Left ventricle myocardium superior (tissue), 1 donor: ENCODE measurements at places on chromosomes 7 and 10. TPM values are rescaled to one million over a fixed set of nuclear protein-coding genes. Genes with fewer than 3 reads are reported as not detected.

- DNase-seq = no peak
Observed at GRCh38 chr10:130010653-130011052, 46.6 kb upstream of the EBF3 start.

- no peak for DNase-seq
Observed at GRCh38 chr7:156954941-156955340, 5.4 kb downstream of the NOM1 start.

GRCh38 chr7:157568770-157569584 lies 232.2 kb downstream of the DNAJB6 start:
- DNase-seq = peak; percentile 68

DNA sequence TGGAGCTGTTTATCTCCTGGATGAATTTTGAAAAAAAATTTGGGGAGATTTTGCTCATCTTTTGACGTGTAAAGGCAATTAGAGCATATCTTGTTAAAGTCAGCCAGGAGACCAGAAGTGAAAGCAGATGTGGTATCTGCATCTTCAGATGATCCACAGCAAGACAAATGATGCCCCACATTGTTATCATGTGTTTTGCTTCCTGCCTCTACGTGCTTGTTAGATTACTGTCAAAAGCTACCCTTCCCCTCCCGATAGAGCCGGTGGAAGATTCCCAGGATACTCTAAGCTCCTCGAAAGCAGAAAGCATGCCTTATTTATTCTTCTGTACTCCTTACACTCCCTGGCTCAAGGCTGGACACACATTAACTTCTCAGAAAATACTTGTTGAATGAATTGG lies 12.9 kb downstream of the COL17A1 start:
- no peak for DNase-seq

DNA sequence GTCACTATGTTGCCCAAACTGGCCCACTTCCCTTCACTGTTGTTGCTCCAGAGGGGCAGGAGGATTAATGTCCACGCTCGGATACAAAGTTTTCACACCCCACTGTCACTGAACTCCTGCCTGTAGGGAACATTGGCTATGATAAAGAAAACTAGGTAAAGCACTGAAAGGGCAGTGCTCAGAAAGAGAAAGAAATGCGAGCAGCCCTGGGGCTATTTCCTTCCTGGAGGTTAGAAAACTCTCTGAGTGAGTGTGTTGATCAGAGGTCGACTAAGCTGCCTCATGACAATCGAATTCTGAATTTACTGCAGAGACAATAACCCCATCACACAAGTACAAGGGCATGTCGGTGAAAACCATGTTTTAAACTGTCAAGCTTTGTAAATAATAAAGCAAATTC lies 227.2 kb upstream of the PITRM1 start:
- DNase-seq = no peak

DNA sequence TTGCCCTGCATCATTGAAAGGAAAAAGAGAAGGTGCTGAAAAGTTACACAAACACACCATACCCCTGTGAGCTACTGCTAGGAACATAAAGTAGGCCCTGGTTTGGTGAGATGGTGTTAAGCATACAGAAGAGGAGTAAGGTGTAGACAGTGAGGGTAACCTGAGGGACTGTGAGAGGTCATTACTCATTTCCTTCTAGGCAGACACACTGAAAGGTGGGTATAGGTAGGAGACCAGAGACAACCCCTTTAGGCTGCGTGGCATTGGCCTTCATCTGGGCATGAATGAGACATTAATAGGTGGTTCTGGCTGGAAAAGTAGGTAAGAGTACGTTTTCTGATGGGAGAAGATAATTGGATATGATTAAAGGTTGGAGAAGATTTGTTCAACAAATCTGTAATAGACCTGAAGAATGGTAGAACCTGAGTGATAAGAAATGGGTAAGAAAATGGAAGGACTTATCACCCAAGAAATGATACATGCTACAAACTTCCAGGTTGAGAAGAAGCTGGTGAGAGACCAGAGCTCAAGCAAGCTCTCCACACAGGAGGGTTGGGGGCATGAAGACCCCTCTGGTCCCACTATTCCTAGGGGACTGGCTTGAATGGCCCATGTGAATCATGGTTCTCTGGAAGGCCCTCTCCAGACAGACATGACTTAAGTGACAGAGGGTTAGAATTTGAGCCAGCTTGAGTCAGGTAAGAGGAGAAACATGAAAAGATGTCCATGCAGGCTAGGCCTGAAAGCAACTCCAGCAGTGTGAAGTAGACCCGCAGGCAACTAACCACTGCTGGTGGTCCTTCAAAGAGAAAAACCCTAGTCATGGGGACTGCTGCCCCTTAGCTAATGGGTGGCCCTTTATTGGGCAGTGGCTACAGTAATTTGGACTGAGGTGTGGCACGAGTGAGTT lies 3.8 kb downstream of the COMTD1 start:
- DNase-seq = no peak

DNA sequence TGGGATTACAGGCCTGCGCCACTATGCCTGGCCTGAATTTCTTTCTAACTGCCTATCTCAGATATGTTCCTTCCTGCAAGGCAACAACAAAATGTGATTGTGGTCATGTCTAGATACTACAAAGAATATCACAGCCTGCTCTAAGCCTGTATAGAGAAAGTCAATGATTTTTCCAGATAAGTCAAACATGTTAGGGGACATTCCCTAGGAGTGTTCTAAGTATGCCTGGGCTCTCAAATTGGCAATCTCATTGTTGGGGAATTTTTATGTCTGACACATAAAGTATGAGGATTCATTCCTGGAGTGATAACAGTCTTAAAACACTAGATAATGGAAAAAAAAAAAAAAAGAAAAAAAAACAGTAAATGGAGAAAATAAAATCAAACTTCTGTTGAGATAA lies 406.1 kb downstream of the GATA3 start:
- no peak for DNase-seq

- DNase-seq = no peak
Observed at GRCh38 chr7:146208492-146208891, 91.9 kb downstream of the CNTNAP2 start.

GRCh38 chr7:135160858-135161653 lies 9.5 kb downstream of the CYREN start:
- DNase-seq = no peak

- DNase-seq = no peak
Observed at GRCh38 chr7:71584256-71584655, 452.3 kb downstream of the GALNT17 start.

- DNase-seq = no peak
Observed at GRCh38 chr7:139299296-139299695, 41.8 kb upstream of the FMC1 start.

GRCh38 chr10:27153845-27154193 lies 365 bp downstream of the YME1L1 start:
- no peak for DNase-seq

DNA sequence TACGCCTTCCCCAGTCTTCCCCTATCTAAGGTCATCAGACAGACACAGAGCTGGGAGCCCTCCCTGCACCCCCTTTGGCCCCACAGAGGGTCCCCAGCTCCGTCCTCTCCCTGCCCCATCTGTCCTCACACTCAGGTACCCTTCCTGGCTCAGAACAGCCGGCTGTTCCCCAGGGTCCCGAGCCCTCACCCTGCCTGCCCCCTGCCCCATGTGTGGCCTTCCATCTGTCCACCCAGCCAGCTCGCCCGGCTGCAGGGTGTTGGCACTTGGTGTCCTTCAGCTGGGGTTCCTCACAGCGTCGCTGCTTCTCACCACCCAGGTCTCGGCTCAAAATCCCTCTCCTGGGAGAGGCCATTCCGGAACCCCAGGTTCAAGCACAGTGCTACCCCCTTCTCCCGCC lies 28.9 kb upstream of the ELFN1 start:
- DNase-seq = no peak

DNA sequence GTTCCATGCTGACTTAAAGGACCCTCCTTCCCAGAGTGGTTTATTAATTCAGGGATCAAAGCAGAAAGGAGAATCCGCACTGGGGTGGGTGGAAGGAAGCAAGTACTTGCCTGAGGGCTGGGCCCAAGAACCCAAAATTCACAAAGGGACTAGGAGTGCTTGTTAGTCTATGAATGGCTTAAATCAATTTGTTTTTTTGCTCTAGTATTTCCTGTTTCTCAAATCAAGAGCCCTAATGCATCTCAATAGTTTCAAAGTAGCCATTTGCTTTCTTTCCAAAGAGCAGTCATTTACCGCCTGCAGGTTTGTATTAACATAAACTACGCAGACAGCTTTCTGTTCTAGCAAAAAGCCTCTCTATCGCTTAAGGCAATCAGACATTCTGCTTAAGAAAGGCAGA lies 44.2 kb upstream of the SLC35G1 start:
- no peak for DNase-seq

- peak; percentile 92 for DNase-seq
Observed at GRCh38 chr10:79399223-79399831, 46.1 kb downstream of the ZCCHC24 start.

DNA sequence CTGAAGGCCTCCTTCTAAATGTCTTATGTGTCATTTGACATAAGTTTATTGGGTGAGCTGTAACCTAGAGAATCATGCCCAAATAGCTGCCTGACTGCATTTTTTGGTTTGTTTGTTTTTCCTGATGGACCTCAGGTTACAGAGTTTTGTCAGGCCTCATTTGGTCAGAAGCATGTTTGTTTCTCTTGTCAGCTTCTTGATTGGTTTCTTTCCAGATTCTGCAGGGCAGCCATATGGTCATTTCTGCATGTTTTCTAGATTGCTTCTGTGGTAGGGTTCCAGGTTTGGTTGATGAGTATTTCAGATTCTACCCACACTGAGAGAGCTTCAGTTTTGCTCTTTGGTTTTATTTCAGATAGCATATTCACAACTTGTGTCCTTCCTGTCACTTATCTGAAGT lies 28.0 kb downstream of the GLCCI1 start:
- DNase-seq = no peak

DNA sequence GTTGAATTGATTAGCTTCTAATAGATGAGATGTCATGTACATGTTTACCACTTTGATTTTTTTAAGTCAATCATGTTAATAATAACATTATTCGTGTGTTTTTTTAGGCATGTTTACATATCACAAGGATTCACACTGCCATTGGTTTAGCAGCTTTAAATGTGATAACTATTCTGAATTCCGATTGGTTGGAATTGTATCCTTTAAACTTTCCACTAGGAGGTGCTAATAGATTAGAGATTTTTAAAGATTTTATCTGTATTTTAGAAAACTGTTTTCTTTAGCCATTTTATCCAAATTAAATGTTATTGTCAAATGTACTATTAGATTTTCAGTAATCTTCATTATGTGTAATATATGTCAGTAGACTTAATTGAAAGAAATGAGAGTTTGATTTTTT lies 83.2 kb downstream of the HECTD2 start:
- DNase-seq = no peak

DNA sequence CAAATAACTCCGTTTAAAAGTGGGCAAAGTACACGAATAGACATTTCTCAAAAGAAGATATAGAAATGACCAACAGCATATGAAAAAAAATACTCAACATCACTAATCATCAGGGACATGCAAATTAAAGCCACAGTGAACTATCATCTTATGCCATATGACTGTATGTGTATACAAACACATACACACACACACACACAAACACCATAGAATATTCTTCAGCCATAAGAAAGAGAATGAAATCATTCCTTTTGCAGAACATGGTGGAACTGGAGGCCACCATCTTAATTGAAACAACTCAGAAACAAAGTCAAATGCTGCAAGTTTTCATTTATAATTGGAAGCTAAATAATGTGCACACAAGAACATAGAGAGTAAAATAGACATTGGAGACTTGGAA lies 1019.4 kb downstream of the KCNMA1 start:
- no peak for DNase-seq

DNA sequence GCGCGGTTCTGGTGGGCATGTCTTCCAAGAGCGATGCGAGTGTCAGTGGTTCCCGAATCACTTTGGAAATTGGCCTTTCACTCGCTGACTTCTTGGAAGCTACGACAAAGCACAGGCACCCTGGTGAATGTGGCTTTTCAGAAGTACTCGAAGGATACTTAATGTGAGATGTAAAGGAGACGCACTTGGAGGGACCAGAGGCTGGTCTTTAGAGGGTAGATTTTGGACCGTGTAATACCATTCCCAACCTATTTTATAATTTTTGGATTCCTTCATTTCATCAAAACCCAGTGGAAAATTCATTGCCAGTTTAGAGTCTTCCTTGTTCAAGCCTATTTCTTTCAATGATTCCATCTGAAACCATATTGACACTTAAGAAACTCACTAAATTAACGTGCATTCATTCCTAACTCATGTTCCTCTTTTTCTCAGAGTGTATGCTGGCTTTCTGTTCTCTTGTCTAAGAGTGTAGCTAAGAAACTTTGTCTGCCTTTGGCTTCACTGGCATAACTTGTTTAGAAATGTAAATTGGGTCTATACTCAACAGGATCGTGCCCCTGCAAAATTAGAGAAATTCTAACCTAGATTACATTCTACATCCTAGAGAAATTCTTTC lies 645 bp upstream of the COPG2 start:
- DNase-seq = no peak

DNA sequence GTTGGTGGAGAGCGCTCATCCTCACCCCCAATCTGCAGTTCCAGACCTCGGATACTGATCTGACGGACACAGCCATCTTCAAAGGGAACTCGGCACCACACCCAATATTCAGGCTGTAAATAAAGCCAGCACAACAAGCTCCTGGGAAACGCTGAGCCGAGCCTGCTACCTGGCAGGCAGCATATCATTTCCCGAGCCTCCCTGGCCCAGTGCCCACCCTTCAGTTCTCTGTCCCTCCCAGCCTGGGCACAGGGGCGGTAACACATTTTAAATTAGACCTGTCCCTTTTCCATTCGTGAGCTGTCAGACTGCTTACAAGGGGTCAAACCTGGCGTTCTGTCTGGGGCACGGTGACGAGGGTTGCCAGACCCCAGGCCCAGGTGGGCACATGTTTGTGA lies 250.5 kb downstream of the ARHGAP12 start:
- DNase-seq = peak; percentile 76

DNA sequence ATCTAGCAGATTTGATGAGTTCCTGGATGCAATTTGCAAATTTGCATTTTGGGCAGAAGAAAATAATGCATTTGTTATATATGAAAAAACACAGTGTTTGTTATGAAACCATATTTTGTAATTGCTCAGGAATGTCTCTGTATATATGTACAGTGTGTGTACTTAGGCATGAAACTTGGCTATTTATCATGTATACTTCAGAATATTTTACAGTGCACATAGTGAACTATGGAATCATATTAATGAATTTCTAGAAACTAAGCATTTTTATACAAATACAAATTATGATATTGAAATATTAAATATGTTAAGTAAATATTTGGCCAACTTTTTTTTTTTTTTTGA lies 107.5 kb downstream of the TWIST1 start:
- DNase-seq = no peak

GRCh38 chr7:150003304-150003810 lies 129.6 kb downstream of the ATP6V0E2 start:
- no peak for DNase-seq

OSBPL3 gene
- total RNA-seq = 9.0 TPM

ACTL6B gene
- not detected for total RNA-seq

VSTM2A gene
- not detected for total RNA-seq

CYP2E1 gene
- 0.69 TPM for total RNA-seq

MICU1 gene
- total RNA-seq = 37.6 TPM
